Small intestine (tissue), 16 donors: ENCODE measurements at places on chromosomes 2 and 18. TPM values are rescaled to one million over a fixed set of nuclear protein-coding genes. Genes with fewer than 3 reads are reported as not detected.
A peak's percentile ranks its signal among the peaks of the same experiment; 100 is the strongest.

MC4R gene
- polyA plus RNA-seq, result not detected

CD226 gene
- polyA plus RNA-seq, result 1.2 TPM

NHEJ1 gene
- polyA plus RNA-seq, result 47.1 TPM

C2orf81 gene
- 2.5 TPM for polyA plus RNA-seq

RNF138 gene
- polyA plus RNA-seq, result 35.3 TPM

ZNF512 gene
- 34.3 TPM for polyA plus RNA-seq

GRCh38 chr2:86201671-86202335, 2.5 kb downstream of the MRPL35 start:
- DNase-seq, result no peak

DNA sequence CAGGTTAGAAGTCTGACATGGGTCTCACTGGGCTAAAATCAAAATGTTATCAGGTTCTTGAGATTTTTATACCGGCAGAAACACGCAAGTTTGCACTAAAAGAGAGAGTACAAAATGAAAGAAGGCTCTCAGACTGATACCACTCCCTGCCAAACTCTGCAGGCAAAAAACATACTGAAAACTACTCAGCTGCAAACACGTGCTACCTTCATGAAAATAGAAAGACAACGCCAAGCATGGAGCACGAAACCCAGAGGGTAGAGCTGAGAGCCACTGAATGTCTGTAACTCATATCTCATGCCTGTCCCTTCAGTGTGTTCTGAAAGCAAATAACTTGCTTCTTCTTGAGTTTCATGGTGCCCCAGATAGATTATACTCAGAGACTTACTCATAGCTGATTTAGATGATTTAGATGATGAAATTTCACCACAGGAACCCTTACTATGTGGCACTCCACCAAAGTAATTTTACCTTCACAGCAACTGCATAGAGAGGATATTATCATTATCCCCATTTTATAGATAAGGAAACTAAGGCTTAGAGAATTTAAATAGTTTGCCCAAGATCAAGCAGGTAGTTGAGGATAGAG, 313.0 kb upstream of the SLC39A10 start:
- DNase-seq, result no peak

GRCh38 chr2:113080134-113080533, 12.4 kb downstream of the IL1F10 start:
- DNase-seq, result peak; percentile 39

- no peak for DNase-seq
These were observed 46.4 kb downstream of the MREG start for GRCh38 chr2:215966951-215967350.

DNA sequence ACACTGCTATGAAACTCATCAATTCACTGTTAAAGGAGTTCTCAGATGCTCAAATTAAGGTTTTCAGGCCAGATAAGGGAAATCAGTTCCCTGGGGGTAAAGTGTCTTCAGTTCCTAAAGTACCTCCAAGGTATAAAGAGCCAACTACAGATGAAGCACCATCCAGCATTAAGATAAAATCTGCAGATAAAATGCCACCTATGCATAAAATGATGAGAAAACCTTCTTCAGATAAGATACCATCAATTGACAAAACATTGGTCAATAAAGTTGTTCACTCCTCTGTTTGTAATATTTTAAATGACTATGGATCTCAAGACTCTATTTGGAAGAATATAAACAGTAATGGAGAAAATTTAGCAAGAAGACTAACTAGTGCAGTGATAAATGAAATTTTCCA, 68.2 kb downstream of the FSIP2 start:
- no peak for DNase-seq

- peak; percentile 79 for DNase-seq
These were observed at the start of gene C2orf72 for GRCh38 chr2:231037202-231037730. TSS of gene C2orf72 (plus strand) at chr2:231037523. CDS start at chr2:231037566, 43 bp downstream.

- no peak for DNase-seq
These were observed 18.8 kb downstream of the ZEB2 start for GRCh38 chr2:144501118-144501517.
